ENCODE measurements at places on chromosomes 4 and X. TPM values are rescaled to one million over a fixed set of nuclear protein-coding genes. Genes with fewer than 3 reads are reported as not detected.

DUSP21 gene
- total RNA-seq: not detected

ADGRG4 gene
- total RNA-seq: not detected

SHOX gene
- not detected for total RNA-seq

GRCh38 chr4:12949719-12950490 lies 534.2 kb downstream of the RAB28 start:
- no peaks in the 10 kb centered on the region for H3K27me3 ChIP-seq
- DNase-seq: no peak
- no peaks in the 10 kb centered on the region for H3K36me3 ChIP-seq

GRCh38 chr4:65250916-65251315 lies 419.4 kb downstream of the EPHA5 start:
- H3K4me3 ChIP-seq: no peak overlapping the region
- H3K27me3 ChIP-seq: no peaks in the 10 kb centered on the region
- no peak overlapping the region for H3K27ac ChIP-seq

DNA sequence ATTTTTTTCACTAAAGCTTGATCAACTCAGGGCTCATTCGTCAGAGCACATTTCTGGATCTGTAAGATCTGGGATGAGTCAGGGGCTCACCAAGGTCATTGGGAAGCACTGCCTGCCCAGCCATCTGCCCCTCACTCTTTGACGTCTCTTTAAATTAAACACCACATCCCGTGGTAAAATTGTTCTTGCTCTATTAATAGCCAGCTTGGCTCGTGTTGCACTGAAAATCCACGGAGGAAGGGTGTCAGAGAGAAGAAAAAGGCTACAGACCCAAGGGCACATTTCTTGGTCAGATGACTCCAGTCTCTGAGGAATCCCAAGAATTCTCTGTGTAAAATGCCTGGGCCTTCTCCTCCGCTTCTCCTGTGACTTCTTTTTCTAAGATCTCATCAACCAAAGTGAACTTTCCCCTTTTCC lies 45.7 kb upstream of the GATB start:
- DNase-seq: no peak
- peak overlapping the region; percentile 73 for H3K27ac ChIP-seq
- no peaks in the 10 kb centered on the region for H3K27me3 ChIP-seq
- H3K4me3 ChIP-seq: no peak overlapping the region
- H3K4me1 ChIP-seq: no peaks in the 10 kb centered on the region

DNA sequence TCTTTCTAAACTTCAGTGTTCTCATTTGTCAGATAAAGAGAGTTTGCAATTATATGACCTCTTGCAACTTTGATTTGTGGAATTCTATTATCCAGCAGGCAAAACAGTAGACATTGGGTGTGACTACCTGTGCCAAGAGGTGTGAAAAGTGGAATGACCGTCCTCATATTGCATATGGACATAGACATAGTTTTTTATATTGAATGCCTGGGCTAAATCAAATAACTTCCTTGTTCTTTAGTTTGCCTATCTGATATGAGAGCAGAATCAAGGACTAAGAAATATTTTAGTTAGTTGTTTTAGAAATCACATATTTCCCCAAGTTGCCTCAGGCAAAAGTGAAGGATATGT lies 117.7 kb upstream of the KLF8 start:
- DNase-seq: no peak
- H3K4me3 ChIP-seq: no peak overlapping the region
- no peaks in the 10 kb centered on the region for H3K4me1 ChIP-seq
- H3K27ac ChIP-seq: no peak overlapping the region
